8988T (cell line): ENCODE measurements at places on chromosomes 5 and 9.

- DNase-seq = no peak
Measured at GRCh38 chr5:115480271-115480670, 64.3 kb downstream of the FEM1C start.

DNA sequence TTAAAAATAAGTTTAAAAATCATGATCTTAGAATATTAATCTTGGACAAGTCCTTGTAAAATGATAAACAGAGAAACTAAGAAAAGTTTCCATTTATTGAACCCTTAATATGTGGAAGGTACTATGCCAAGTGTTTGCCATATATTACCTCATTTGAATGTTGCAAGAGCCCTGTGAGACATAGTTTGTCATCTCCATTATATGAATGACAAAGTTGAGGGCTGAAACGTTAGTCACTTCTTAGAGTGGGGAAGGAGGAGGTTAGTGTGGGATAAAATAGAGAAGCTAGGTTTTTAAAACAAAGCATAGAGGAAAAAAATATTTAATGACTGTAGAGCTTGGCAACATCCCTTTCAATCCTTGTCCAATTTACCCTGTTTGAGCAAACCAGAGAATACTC, 2.0 kb downstream of the TNC start:
- no peak for DNase-seq

DNA sequence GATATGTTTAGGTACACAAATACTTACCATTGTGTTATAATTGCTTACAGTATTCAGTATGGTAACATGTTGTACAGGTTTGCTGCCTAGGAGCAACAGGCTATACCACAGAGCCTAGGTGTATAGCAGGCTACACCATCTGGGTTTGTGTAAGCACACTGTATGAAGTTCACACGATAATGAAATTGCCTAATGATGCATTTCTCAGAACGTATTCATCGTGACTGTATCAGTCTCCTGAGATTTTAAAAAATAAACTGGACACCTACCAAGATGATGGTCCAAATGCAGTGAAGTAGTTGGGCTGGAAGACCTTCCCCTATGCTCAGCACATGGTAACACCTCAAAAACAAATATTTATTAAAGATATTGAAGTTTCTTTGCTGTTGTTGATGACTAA, 103.3 kb upstream of the NFIB start:
- DNase-seq = no peak

- no peak for DNase-seq
Measured at GRCh38 chr5:7398596-7399280, 2.8 kb downstream of the ADCY2 start.

DNA sequence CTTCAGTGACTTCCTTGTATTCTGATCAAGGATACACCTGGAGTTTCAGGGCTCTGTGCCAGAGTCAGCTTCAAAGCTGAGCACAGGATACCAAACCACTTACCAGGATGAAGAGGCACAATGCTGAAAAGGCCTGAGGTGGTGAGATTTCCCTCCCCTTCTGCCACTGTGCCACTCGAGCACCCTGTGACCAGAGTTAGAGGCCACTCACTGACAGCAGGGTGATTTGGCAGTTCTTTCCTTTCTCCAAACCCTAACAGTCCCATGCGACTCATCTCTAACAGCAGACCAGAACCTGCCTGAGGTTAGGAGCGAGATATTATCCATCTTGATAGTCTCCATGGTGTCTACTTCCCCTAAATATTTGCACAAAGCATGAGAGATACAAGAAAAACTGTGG, 1.8 kb downstream of the PLGRKT start:
- no peak for DNase-seq

DNA sequence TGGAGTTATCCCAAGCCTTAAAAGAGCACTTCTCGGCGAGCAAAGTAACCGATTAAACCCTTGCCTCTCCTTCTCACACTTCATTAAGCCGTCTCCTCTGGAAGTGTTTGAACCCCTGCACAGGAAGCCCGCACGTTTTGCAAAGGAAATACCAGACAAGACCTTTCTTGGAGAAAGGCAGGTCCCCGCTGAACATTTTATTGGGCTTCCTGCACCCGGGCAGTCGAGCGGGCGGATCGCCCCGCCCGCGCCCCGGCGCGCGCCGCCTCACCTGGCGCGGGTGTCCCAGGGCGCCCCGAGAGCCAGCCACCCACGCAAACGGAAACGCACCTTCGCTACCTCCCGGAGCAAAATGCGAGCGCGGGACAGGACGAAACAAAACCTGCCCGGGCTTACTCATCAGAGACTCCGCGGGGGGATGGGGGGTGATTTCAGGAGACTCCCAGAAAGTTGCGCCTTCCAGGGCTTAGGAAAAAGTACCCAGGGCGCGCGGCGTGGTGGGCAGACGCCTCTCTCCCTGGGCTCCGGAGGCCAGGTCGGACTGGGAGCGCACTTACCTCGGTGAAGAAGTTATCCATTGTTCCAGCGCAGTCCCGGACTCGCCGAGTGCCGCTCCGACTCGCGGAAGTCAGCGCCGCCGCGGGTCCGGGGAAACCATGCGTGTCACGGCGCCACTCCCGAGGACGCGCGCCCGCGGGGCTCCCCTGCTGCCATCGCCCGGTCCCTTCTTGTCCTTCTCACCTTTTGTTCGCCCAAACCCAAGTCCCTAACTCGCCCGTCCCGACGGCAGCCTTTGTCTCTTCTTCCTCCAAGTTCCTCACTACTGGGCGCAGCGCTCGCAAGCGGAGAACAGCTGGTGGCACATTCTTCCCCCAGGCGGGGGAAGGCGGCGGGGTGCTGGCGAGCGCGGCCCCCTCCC, 598 bp downstream of the MYO10 start:
- DNase-seq = peak; percentile 41

DNA sequence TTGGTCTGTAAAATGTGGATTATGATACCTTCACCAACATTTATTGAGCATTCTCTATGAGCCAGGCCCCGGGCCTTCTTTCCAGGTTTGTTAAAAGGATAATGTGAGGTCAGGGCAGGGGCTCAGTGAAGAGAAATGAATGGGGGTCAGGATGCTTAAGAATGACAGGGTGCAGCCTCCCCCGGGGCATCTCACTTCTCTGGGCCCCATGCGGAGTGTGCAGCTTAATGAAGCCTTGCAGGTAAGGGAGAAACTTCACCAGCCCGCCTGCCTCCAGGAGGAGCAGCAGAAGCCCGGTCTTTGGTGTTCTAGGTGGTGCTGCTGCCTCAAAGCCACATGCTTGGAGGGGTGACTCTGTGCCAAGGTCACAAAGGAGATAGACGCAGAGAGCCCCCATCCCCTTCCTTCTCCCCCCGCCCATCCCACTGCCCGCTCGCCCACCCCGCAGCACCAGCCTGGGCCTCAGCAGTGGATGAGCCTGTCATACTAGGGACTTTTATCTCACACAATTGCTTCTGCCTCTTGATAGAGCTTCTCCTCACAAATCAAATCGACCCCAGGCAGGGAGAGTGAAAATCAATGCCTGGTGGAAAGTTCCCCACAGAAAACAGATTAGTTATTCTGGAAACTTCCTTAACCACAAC, 244.8 kb downstream of the PBX3 start:
- DNase-seq = no peak

- no peak for DNase-seq
Measured at GRCh38 chr5:138128334-138128733, 10.9 kb downstream of the NME5 start.

DNA sequence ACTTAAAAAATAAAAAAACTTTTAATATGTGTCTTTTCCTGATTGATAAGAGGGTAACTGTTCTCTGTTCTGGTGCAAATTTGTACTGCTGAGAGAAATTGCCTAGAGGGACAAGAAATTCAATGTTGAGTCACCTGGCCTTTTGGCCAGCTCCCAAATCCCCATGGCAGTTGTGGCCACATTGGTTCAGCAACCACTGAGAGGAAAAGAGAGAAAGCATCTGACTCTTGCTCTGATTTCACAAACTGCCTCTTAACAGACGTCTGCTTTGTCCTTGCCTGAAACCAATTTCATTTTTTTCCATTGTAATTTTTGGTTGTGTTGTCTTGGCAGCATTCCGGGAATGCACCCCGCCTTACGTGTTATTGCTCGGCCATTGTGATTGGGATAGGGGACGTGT, 42.4 kb downstream of the NTRK2 start:
- DNase-seq = no peak

DNA sequence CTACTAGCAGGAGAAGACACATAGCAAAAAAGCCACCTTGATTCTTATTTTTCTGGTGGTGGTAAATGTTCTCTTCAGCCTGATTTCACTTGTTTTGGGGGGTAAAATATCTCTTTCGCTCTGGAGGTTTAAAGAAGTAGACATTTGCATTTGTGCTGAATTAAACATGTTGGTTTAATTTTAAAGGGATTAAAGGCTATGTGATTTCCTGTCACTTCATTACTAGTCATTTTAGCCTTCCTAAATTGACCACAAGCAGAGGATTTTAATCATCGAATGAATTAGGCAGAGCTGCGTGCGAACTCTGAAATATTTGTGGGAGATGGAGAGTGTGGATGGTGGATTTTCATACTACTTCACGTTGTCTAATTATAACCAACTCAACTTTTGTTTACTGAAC, 4.8 kb downstream of the RASGRF2 start:
- no peak for DNase-seq

DNA sequence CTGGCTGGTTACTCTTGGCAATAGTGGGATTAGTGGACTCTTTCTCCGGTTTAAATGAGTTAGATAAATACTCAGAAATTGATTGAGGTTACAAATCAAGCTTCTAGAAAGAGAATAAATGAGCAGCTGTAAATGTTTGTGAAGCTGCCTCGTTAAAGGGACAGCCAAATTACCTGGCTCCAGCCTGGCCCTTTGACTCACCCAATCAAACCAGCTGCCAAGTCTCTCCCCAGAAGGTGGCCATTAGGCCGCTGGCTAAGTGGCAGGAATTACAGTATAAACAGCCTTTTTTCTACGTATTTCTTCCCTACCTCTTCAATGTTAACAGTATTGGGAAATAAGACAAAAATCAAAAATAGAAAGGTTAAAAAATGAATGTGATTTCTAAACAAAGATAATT, 46.0 kb upstream of the SRFBP1 start:
- DNase-seq = no peak

GRCh38 chr5:2130361-2130760, 247.6 kb upstream of the IRX4 start:
- no peak for DNase-seq

DNA sequence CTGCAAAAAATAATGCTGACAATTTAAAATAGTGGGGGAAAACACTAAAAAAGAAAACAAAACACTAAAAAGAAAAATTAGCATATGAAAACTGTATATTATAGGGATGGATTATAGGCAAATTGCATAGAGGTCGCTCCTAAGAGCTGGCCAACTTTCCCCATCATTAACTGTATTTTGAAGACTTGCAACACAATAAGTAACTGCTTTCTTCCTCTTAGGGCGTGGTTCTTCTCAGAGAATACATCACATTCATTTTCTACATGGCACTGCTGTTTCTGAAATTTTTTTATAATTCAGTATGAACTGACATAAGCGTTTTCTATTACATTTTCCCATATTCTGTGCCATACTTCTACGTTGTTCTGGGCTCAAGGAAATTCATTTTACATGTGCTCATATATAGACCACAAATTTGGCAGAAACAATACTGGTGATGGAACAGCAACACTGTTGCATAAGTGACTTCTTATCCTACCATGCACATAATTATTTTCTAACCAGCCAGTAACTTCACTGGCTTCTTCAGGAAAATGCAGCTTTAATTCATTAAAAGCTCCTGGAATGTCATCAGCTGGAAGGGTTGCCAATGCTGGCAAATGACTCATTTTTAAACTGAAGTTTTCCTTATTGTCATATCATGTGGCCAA, 171.2 kb upstream of the DMAC1 start:
- DNase-seq = no peak

- DNase-seq = no peak
Measured at GRCh38 chr5:14787801-14788579, 83.6 kb downstream of the ANKH start.
